Stimulated activated naive CD4-positive, alpha-beta T cell (primary cell): ENCODE measurements at places on chromosomes 2 and 18.
A peak's percentile ranks its signal among the peaks of the same experiment; 100 is the strongest.

GRCh38 chr2:233437439-233437955 lies 83.2 kb downstream of the DGKD start:
- DNase-seq = no peak

DNA sequence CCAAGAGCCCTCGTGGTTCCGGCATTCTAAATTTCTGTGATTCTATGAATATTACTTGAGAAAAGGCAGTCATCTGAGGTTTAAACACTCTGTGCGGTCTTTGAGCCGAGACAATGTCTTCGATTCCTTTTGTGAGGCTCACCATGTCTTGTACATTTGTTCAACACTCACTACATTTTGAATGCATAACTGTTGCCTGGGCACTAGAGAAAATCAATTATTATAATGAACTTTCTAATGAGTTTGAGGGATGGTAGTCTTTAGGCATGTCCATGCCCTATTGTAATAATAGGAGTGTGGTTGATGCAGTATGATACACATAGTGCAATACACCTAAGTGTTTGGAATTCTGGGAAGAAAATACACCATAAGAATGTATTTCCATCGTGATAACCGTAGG lies 703.4 kb downstream of the MBD2 start:
- DNase-seq = no peak

- DNase-seq = no peak
Observed at GRCh38 chr2:17058772-17059402, 393.3 kb upstream of the CYRIA start.

- DNase-seq = peak; percentile 15
Observed at GRCh38 chr2:86238354-86238753, 39.1 kb downstream of the MRPL35 start.

- DNase-seq = no peak
Observed at GRCh38 chr18:54923339-54923956, 35.8 kb downstream of the CCDC68 start.

- no peak for DNase-seq
Observed at GRCh38 chr2:221911890-221912289, 339.8 kb upstream of the EPHA4 start.

- DNase-seq = no peak
Observed at GRCh38 chr2:241796610-241797138, 12.3 kb upstream of the NEU4 start.

- no peak for DNase-seq
Observed at GRCh38 chr2:13260402-13260801, 543.7 kb downstream of the TRIB2 start.

DNA sequence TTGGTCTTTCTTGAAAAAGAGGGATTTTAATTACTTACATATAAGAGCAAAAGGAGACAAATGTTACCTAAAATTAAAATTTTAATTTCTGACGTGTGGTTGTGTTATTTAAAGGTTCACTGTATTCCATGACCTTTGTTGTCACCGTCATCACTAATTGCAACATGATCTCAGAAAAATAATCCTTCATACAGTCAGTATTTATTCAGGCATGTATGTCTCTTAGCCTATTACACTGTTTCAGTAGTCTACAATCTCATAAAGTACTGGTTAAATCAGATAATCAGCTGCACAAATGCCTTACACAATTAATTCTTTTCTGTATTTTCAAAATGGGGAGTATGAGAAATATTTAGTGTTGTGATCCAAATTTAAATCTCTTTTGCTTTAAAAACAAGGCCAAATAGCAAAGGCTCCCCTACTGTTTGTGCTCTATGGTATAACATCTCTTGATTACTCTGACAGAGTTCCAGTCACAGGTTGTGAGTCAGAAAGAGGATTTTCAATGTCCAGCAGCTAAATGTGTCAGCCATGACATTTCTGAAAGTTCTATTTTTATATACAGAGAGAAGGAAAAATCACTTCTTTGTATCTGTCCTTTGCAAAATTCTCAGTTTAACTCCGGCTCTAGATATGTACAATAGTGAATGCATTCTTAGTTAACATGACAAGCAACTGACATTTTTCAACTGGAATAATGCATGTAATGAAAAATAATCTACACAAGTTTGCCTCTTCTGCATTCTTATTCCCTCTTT lies 184.0 kb downstream of the FIGN start:
- no peak for DNase-seq

GRCh38 chr2:178761759-178762371 lies 45.4 kb downstream of the TTN start:
- peak; percentile 37 for DNase-seq

GRCh38 chr2:27023740-27024139 lies 9.0 kb upstream of the TMEM214 start:
- no peak for DNase-seq

DNA sequence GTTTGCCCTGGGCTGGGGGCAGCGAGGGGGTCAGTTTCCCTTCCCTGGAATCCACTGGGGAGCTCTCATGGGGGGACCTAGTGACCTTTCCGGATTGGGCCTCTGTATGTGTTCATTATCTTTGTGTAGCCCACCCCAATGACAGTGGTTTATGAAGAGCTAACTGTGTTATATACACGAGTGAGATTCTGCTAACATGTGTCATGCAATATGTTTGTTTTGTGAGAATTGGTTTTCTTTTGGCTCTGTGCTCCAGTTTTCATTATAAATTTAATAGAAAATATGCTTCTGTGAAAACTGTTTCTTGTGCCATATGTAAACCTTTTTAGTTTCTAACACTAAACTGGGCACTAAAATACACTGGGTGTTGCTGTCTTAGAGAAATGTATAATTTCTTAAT lies 110.6 kb downstream of the WDSUB1 start:
- DNase-seq = no peak

DNA sequence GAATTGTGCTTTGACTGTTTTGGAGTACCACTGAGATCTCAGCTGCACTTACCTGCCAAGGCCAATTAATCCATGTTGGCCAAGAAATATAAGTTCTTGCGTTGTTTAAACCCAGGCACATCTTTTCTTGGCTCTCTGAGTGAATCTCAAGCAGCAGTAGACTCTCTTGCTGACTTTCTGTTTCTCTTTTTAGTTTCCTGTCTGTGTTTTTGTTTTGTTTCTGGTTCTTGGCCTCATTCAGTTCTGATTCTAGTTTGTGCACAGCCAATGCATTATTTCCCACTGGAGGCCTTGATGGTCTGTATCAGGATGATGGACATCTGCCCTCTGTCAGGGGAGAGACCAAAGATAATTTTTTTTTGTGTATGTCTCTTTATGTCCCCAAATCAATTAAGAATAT lies 379.4 kb downstream of the CDH2 start:
- DNase-seq = no peak

GRCh38 chr18:13612196-13612997 lies 114.0 kb downstream of the FAM210A start:
- DNase-seq = peak; percentile 37

DNA sequence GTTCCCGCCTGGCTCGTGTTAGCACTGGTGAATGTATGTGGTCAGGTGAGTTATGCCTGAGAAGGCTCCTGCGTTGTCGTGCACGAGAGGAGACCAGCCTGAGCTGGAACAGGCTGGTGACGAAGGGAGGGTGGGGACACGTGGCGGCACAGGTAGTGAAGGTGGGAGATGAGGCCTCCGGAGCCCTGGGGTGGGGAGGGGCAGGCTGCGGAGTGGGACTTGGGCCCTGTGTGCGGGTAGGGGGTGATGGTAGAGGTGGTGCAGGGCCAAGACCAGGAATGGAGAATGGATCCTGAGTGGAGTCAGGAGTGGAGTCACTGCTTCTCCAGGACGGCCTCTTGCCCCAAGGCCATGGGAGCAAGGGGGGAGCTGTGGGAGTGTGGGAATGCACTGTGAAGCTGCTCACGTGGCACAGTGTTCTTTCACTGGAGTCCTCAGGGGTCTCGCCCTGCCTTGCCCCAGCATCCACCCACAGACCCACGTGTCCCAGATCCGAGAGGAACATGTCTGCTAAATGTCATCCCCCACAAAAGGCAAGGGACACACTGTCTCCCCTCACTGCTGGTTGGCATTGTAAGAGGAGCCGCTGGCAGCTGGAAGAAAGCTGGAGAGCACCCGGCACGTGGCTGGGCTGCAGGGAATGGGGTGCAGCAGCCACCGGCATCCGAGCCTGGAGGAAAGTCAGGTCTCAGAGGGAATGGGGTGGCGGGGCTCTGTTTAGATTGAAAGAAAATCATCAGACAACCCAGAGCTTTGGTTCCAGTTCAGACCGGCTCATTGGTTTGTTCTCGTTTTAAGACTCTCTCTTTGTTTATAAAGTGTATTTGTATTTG lies 63.7 kb downstream of the CYP26B1 start:
- DNase-seq = no peak

DNA sequence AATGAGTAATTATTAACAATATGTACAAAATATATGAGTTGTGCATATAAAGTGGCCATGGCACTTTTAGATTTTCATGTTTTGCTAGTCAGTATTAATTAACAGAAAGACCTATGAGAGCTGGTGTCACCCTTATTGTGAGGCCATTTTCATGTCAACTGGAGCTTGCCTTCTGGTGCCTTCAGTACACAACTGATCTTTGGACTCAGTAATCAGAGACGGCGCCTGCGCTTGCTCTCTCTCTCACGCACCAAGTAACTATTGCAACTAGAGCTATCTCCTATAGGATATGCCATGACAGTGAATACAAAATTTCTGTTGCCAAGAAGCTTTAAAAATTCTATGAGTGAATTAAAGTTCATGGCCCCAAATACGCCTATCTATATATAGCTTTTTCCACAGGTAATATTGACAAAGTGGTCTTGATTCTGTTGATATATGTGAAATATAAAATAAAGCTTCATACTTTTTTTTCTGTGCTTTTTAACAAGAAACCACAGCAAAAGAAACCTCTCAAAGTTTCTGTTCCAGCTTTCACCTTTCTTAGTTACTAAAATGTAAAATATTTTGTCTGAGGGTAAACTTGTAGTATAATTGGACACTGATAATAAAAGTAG lies 2.9 kb downstream of the SERTAD2 start:
- DNase-seq = no peak

DNA sequence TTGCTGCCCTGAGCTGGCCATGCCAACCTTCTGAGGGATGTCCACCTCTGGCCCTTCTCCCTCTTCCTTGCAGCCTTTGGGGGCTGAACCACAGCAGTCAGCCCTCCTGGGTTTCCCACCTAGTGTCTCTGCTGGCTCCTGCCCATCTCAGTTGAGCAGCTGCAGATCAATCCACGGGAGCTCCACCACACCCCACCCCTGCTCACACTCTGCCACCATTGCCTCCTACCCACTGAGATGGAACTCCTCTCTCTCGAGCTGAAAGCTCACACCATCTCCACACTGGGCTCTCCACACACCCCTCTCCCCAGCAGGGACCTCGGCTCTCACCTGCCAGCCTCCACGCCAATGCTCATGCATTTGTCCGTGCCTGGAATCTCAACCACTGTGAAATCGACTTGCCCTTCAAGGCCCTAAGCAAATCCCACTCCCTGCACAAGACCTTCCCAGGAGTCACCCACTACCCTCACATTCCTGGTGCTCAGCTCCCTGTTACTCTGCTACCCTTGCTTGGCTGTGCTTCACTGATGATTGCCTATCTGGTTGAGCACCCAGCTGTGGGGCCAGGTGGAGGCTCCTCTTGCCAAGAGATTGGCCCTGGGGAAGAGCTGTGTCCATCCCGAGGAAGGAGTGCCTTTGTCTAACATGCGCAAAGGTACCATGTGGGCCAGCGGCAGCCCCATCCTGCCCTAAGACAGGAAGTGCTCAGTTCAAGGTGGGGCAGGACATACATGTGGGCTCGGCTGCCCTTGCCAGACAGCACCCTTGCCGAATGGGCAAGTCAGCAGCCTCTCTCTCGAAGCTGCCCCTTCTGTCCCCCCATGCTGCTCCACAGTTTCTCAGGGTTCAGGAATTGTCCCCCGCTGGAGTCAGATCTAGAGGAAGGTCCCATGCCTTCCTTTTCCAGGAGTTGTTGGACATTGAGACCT lies 208.7 kb downstream of the CYP26B1 start:
- no peak for DNase-seq

DNA sequence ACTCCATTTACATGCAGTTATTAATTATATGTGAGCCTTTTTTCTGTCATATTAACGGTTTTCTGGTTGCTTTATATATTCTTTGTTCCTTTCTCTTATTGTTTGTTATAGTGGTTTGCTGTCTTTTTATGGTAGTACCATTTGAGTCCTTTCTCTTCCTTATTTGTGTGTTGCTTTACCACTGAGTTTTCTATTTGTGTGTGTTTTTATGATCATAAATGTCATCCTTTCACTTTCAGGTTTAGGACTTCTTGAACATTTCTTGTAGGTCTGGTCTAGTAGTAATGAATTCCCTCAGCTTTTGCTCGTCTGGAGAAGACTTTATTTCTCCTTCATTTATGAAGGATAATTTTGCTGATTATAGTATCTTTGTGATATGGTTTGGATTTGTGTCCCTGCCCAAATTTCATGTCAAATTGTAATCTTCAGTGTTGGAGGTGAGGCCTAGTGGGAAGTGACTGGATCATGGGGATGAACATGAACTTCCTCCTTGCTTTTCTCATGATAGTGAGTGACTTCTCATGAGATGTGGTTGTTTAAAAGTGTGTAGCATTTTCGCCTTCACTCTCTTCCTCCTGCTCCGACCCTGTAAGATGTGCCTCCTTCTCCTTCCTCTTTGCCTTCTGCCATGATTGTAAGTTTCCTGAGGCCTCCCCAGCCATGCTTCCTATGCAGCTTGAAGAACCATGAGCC lies 11.5 kb downstream of the GCC2 start:
- no peak for DNase-seq
